ENCODE measurements at places on chromosomes 11 and 22.
A peak's percentile ranks its signal among the peaks of the same experiment; 100 is the strongest.

GRCh38 chr11:65778431-65778900, 2.3 kb downstream of the AP5B1 start:
- DNase-seq: no peak

GRCh38 chr11:65611758-65612603, 2.0 kb downstream of the MAP3K11 start:
- DNase-seq: no peak

DNA sequence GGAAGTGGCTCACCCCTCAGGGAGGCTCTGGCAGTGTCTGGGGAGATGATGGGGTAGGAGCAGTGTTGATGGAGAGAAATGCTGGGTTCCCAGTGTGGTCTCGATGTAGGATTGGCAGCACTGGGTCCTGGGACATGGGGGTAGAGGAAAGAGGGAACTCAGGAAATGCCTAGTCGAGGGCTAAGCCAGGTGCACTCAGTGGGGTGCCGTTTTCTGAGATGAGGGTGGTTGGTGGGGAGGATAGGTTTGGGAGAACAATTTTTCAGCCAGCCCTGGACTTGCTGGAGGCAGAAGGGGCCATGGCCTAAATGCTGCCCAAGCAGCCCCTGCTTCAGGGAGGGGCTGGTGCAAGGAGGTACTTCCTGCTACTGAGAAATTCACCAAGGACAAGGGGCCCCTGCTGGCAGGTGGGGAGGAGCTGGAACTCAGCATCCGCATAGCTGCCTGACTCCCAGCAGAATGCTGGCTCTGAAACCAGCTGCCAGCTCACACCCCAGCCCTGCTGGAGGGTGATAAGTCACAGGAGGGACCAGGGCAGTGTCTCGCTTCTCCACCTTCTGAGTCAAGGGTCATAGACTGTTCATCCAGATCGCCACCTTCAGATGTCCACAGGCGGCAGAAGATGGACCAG, 6.0 kb downstream of the CCDC157 start:
- no peak for DNase-seq

- DNase-seq: no peak
Observed at GRCh38 chr11:112889446-112889845, 71.8 kb upstream of the NCAM1 start.

DNA sequence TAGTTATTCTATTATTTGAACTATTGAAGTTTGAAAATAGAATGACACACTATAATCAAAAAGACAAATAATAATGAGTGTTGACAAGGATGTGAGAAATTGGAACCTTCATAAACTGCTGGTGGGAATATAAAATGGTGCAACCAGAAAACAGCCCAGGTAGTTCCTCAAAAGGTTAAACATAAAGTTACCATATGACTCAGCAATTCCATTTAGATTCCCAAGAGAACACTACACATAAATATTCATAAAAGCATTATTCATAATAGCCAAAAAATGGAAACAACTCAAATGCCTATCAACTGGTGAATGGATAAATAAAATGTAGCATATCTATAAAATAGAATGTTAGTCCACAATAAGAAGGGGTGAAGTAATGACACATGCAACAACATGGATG, 21.7 kb downstream of the CCDC73 start:
- DNase-seq: no peak

GRCh38 chr11:95699631-95700470, 89.7 kb downstream of the FAM76B start:
- peak; percentile 66 for DNase-seq

DNA sequence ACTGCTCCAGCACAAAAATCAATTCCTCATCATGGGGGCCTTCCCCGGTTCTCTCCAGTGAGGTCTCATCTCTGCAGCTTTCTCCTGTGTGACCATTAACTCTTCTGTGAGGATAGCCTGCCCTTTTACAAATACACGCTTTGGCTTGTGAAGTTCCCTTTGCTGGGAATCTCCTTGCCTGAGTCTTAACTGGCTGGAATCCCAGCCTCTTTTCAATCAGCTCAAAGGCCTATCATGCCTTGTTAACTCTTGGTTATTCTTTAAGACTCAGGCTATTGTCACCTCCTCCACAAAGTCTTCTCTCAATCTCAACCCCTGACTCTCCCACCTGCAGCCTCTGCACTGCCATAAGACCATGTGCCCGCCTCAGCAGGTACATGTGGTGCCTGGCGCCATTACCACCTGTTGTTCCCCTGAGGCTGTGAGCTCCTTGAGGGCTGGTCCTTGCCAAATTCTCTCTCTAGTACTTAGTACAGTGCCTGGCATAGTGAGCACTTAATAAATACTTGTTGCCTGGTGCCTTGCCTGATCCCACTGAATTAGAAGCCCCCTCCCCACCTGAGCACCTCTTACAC, 128.2 kb downstream of the ST3GAL4 start:
- no peak for DNase-seq

- no peak for DNase-seq
Observed at GRCh38 chr11:46617972-46618314, 590 bp downstream of the ATG13 start.

DNA sequence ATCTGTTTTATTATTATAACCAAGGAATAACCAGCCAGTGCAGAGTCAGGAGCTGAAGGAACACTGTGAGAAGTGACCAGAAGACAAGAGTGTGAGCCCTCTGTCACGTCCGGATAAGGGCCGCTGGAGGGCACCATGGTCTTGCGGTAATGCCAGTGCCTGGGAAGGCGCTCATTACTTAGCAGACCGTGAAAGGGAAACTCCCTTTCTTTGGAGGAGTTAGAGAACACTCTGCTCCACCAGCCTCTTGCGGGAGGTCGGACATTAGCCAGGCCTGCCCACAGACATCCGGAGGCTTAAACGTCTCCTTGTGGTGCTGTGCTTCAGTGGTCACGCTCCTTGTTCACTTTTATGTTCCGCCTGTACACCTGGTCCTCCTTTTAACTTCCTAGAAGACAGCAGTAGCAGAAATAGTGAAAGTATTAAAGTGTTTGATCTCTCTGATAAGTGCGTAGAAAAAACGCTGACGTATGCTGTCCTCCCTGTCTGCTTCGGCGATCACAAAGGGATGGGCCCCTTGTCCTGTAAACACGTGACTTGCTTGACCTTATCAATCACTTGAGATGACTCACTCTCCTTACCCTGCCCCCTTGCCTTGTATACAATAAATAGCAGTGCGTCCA, 120.6 kb upstream of the LMO1 start:
- no peak for DNase-seq

- peak; percentile 77 for DNase-seq
Observed at GRCh38 chr22:20130731-20131596, 640 bp upstream of the ZDHHC8 start.

GRCh38 chr22:40403651-40404050, 33.3 kb downstream of the SGSM3 start:
- DNase-seq: no peak

DNA sequence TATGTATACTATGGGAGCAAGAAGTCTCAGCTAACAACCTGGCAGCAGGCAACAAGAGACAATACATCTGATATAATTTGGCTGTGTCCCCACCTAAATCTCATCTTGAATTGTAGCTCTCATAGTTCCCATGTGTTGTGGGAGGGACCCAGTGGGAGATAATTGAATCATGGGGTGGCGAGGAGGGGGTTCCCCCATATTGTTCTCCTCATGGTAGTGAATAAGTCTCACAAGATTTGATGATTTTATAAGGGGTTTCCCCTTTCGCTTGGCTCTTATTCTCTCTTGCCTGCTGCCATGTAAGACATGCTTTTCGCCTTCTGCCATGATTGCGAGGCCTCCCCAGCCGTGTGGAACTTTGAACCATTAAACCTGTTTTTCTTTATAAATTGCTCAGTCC, 6.2 kb downstream of the DNAJC24 start:
- DNase-seq: no peak

DNA sequence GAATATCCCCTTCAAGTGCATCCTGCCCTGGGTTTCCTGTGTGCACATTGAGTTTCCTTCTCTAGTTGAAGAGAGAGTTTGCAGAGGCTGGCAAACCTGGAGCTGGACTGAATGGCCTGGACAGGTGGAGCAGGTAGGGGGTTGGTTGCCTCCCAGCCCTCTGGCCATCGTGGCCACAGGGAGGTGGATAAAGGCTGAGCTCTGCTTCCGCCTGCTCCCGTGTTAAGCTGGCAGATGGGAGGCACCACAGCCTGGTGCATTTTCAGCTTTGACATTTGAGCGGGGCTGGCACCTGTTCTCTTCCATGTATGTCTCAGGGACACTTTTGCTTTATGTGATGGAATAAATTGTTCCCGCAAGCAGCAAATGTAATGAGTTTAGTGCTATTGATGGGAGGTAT, 11.1 kb downstream of the MICAL2 start:
- DNase-seq: no peak

DNA sequence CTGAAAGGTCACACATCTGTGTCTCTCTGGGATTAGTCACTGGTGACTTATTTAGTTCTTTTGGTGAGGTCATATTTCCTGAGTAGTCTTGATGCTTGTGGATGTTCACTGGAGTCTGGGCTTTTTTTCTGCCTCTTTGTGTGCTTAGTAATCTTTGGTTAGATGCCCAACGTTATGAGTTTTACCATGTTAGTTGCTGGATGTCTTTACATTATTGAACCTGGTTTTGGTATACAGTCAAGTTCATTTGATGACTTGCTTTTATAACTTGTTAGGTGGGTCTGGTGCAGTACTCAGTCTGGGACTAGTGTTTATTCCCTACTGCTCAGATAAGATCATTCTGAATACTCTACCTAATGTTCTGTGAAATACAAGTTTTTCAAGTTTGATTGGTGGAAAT, 26.2 kb upstream of the SLC37A2 start:
- no peak for DNase-seq

DNA sequence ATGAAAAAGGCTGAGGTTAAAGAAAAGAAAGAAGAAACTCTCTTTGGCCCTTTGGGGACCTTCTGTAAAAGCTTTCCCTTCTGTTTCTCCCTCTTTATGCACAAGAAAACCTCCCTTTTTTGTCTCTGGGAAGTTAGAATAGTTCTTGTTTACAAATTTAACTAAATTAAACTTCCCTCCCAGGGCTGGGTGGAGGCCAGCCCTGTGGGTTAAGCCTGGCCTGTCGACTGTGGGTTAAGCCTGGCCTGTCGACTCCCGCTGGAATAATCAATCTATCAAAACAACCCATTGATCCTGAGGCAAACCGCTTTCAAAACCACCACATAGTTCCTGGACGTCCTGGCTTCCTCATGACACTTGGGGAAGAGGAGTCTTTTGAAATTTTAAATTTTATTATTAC, 1.2 kb upstream of the DRG1 start:
- no peak for DNase-seq

- DNase-seq: no peak
Observed at GRCh38 chr11:126839496-126839895, 161.1 kb downstream of the KIRREL3 start.

DNA sequence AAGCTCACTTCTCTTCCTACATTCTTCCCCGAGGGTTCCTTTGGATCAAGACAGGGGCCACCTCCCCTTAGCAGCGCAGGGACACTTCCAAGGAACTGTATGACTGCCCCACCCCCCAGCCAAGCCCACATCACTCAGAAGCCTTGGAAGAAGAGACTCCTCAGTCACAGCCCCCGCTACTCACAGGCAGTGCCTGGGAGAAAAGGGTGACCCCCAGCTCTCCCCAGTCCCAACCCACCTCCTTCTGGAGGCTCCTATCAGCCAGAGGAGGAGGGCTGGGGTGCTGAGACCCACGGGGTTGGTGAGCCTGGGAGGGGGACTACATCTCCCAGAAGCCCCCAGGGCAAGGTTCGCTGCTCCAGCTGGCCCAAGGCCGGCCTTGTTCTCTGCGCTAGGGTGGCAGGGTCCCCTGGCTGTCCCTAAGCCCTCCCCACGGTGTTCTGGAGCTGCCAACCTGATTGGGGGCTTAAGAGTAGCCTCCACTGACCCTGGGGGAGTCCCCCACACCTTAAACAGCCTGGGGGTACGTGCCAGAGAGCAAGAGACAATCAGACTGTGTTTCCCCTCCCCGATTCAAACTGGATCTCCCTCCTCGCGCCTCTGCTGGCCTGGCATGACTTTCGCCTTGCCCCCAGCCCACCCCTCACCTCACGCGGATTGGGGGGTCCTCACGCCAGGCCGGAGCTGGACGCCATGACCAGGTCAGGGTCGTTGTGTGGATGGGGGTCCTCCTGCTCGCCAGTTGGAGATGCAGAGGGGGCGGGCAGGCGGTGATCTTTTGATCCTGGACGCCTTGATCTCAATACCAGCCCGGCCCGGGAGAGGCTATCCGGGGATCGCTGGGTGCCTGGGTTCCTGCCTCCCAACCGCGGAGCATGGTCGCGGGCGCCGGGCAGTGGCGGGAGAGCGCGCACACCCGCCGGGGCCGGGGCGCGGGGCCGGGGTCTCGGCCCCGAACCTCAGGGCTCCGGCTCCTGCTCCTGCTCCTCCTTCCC, 838 bp downstream of the BCL9L start:
- DNase-seq: no peak

DNA sequence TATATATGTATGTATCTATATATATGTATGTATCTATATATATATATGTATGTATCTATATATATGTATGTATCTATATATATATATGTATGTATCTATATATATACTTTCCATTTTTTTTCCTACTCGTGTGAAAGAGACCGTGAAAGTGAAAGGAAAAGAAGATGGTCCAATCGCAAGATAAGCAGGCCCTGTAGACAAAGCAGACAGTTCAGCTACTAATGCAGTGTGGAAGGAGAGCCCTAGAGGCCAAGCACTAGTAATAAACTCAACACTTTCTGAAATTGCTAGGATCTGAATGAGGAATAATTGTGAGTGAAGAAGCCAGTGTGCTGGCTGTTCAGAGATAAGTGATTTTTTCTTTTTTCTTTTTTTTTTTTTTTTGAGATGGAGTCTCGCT, 47.2 kb downstream of the MCHR1 start:
- peak; percentile 35 for DNase-seq

DNA sequence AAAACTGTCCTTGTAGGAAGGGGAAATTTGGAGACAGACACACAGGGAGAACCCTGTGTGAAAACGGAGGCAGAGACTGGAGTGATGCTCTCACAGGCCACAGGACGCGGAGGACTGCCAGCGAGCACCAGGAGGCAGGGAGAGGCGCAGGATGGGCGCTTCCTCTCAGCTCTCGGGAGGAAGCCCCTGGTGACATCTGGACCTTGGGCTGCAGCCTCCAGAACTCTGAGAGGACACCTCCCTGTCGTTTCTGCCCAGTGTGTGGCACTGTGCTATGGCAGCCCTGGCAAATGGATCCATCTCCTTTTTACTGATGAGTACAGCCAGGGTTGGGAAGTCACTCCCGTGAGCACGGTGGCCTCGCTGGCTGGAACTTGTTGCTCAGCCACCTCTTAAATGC, 73.9 kb downstream of the LRRC32 start:
- no peak for DNase-seq

- DNase-seq: no peak
Observed at GRCh38 chr11:12319461-12319951, 57.9 kb upstream of the PARVA start.

DNA sequence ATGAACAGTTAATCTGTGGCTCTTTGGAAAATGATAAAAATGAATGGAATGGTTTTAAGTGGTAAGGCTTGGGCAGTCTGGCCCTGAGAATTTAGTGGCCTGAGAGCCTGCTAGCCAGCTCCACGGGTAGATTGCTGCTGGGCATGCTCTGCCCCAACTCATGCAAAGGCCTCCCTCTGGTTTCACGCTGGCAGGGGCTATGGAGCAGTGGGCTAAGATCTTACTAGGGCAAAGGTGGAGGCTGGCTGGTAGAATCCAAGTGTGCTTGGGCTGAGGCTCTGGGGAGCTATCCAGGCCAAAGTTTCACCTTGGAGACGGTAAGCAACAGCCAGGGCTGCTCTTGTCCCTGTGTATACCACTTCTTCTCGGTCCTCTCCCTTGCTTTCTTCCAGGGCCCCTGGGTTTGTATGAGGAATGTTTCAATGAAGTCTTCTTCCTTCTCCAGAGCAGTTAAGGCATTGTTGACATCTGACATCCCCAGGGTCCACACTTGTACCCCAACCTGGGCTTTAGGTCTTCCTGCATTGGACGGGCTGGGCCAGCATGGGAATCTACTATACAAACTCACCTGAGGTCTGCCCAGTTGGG, 27.4 kb downstream of the UBE2L3 start:
- DNase-seq: no peak

Measured in CD4-positive, alpha-beta T cell treated with Interleukin-6 at 100 ng/mL for 8 hours (primary cell).